ENCODE measurements at places on chromosomes 2 and 18.

- DNase-seq = no peak
These were observed 362.0 kb upstream of the KYNU start for GRCh38 chr2:142515493-142515892.

- DNase-seq = no peak
These were observed 5.2 kb upstream of the TMEM177 start for GRCh38 chr2:119673796-119674195.

GRCh38 chr18:42784632-42785031 lies 330.9 kb downstream of the RIT2 start:
- DNase-seq = no peak

DNA sequence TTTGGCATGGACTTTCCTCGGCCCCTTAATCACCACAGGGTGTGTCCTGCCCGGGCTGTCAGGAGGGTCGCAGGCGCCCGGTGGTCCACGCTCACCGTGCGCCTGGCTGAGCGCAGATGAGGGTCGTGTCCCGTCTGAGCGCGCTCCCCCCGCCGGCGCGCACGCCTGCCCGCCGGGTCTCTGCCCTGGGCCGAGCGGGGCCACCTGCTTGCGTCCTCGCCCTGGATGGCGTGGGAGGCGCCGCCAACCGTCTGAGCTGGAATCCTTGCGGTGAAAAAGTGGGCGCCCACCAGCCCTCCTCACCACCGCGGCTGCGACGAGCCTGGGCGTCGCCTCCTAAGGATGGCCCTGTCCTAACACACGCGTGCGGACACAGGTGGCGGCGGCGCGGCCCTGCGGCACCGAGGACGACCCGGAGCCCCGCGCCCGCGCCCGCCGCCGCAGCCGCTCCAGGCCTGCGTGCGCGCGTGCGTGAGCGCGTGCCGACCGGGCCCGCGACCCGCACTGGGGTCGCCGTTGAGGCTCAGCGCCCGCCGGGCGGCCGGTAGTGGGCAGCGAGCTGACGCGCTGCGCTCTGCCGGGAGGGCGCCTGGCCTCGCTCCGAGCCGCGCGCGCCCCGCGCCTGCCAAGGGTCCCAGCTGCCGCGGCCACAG lies 126.6 kb downstream of the ARHGEF4 start:
- no peak for DNase-seq

DNA sequence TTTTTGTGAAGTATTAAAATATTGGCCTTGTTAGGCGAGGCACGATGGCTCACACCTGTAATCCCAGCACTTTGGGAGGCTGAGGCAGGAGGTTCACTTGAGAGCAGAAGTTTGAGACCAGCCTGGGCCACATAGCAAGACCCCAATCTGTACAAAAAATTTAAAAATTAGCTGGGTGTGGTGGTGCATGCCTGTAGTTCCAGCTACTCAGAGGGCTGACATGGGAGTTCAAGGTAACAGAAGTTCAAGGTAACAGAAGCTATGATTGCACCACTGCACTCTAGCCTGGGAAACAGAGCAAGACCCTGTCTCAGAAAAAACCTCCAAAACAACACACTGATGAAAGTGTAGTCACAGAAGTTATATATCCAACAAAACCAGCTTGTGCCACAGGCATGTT lies 39.8 kb downstream of the IMPA2 start:
- DNase-seq = no peak

DNA sequence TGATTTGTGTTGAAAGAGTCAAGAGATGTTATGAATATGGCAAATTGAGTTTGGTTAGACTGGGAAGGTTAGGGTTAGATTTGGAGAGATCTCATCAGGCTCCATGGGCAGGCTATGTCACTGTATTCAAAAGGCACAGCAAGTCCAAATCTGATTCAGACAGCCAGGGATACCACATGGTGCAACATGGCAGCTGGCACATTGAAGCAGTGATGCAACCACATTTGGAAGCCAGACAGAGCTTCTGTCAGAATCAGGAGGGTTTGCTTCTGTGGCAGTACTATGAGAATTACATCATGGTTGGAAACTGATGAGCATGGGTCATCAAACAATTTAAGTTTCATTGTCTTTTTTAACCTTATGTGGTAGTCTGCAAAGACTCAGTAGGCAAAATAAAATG lies 772.2 kb downstream of the SUCLG1 start:
- DNase-seq = no peak

GRCh38 chr2:3405876-3406275 lies 26.4 kb downstream of the TRAPPC12 start:
- DNase-seq = no peak

- no peak for DNase-seq
These were observed 10.3 kb downstream of the ITGA6 start for GRCh38 chr2:172437419-172438341.

- no peak for DNase-seq
These were observed 47.1 kb upstream of the CCBE1 start for GRCh38 chr18:59744271-59744721.

DNA sequence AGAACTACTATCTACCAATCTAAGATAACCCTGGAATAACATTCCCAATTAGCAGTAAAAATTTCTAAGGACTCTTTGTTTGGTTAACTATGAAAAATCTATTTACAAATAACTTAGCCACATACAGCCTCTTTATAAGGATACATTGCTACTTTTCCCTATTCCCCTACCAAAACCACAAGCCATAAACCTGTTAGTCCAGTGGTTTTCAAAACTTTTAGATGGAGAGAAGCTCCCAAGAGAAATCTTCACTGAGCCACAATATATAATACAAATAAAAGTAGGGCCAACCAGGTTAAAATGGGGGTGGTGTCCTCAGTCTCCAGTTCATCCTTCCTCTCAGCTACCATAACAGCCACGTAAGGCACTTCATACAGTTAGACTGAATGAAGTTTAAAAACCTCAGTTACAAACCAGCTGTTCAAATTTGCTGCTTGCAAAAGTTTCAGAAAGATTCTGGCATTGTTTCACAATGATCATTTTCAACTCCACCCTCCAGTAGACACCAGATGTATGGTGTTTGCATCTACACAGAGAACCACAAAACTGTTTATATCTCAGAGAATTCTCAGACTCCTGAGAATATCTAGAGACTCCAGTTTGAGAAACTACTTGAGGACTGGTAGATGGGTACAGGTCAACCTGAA lies 26.0 kb downstream of the SOS1 start:
- no peak for DNase-seq

DNA sequence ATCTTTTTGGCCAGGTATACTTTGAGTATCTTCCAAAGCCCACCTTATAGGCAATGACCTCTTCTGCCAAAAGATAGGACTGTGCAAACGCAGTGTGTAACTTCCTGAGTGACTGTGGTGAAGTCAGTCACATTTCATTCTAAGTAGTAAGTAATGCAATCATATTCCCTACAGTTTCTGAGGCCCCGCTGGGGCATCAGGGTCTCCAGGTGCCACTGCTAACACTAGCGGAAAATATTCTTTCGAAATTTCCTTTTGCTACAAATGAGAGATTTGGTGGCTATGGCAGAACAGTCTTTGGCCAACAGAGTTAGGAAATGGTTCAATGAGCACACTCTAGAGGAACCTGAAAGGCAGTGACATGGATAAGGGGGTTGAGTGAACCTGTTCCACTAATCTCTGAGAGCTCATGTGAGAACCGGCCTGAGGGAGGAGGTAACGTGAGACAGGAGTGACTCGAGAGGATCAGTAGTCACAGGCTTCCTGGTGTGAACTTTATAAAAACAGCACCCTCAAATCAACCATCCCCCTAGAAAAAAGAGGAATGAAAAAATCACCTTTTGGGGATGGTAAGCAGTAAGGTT lies 102.6 kb upstream of the LPIN2 start:
- DNase-seq = no peak

- peak; percentile 55 for DNase-seq
These were observed 337.6 kb upstream of the FIGN start for GRCh38 chr2:164073101-164074074.

DNA sequence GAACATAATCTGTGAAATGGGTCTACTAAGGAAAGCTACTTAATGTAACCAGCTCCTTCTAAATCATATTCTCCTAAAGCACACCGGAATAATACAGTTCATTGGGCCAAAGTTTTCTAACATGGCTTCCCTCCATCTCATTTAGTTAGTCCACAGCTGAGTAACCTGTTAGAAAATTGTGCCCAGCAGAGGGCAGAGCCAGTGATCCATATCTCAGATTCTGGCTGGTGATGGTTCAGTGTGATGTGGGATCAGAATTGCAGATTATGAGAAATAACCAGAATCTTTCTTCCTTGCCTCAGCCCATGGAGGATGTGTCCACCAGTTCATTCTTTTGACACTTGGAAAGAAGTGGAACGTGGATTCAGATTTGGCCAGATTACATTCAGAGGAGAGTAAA lies 9.4 kb upstream of the CTLA4 start:
- no peak for DNase-seq

GRCh38 chr2:168583710-168584521 lies 127.8 kb downstream of the CERS6 start:
- peak; percentile 14 for DNase-seq

DNA sequence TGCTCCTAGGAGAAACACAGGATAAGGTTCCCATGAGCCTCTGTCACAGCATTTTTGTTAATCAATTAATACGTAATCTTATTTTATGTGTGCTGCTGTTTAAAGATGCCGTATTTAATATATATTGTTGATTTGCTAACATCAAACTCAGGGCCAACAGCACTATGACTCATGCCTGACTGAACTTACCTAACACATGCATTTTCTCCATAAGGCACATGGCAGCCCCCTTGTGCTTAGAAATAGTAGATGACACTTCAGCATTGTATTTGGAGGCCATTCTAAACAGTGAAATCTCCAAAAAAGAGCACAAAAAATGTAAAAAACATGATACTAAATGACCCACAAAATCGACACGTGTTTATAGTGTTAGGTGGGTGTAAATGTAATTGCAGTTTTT lies 314.8 kb downstream of the MYCN start:
- no peak for DNase-seq

GRCh38 chr2:8884812-8885211 lies 47.4 kb upstream of the KIDINS220 start:
- no peak for DNase-seq

DNA sequence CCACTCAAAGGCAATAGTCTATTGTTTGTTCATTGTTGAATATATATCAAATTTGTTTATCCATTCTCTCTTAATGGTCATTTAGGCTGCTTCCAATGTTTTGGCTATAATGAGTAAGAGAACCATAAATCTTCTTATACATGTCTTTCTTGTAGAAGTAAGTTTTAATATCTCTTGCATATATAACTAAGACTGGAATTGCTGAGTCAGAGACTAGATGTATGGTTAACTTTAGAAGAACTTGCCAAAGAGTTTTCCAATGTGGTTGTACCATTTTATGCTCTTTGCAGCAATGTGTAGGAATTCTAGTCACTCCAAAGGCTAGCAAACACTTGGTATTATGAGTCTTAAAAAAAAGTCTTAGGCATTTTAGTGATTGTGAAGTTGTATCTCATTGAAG lies 610.0 kb upstream of the GCFC2 start:
- no peak for DNase-seq

DNA sequence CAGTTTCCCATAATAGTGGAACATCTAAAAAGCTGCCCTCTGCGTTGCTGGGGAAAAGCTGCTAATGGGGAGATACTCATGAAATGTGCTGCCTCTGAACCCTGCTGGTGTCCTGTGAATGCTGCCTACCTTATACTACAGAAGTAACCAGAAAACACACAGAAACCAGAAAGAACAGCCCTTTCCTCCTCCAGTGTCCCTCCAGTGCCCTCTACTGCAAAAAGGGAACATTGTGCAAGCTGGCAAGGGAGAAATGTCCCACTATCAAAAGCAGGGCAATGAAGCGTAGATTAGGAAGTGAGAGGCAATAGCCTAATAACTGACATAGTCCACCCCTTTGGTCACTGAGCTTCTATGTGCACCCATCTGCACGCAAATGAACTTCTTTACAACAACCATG lies 162.7 kb upstream of the ETAA1 start:
- no peak for DNase-seq

- no peak for DNase-seq
These were observed 26.5 kb downstream of the AQP12B start for GRCh38 chr2:240655931-240656886.

GRCh38 chr18:59357928-59358327 lies 1.1 kb downstream of the LMAN1 start:
- no peak for DNase-seq

- peak; percentile 79 for DNase-seq
These were observed at the start of gene MSL3B for GRCh38 chr2:233867993-233868532. MSL3B (minus strand) TSS chr2:233868386.

DNA sequence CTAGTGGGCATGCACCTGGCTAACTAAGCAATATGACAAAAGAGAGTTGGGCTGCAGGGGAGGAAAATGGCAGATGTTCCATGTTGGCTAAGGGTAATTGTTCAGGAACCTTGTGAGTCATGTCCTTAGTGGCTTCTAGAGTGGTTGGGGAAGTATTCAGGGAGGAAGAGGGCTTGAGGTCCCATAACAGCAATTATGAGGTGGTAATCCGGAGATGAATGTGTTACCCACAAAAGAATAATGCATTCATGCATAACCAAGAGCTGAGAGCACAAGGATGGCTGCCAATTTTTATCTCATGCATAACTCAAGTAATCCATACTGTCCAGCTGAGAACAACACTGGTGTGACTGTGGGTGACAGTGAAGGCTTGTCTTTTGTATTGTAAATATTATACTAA lies 42.9 kb downstream of the TMEFF2 start:
- peak; percentile 94 for DNase-seq

DNA sequence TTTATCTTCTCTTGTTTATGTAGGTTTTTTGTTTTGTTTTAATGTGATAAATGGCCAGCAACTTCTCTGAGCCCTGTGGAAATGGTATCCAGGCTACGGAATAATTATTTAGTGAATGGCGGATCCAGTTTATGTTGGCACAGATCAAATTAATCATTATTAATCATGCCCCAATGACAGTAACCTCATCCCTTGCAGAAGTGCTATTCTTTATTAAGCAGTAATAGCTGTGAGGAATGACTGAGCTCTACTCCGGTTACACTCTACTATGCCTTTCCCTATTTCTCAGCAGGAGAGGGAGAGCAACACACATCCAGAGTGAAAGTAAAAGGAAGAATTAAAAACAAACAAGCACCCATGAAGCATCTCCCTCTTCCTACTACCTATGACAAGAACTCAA lies 84.8 kb downstream of the SETBP1 start:
- no peak for DNase-seq

DNA sequence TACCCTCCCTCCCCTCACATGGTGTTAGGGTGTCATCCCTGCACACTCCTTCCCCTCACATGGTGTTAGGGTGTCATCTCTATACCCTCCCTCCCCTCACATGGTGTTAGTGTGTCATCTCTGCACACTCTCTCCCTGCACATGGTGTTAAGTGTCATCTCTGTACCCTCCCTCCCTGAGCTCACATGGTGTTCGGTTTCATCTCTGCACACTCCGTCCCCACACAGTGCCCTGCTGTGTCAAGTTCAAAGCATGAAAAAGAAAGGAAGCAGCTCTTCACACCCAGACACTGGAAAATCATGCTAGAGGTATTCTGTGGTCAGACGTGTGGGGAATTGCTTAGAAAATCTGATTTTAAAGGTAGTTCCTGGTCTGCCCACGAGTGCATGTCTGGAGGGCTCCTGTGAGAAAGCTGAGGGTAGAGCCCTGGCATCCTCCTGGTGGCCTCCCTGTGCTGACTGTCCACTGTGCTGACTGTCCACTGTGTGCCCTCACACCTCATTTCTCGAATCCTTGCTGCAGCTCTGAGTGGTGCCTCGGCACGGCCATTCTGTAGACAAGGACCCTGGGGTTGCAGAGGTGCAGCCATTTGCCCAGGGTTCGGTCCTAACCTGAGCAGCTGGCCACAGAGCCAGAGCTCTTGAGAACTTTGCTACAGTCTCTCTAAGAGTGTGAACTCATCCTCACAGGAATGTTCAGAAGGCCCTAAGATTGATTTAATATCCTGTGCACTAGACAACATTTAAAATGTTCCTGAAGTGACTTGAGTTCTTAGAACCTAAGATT lies 69.1 kb upstream of the NFATC1 start:
- DNase-seq = no peak

- peak; percentile 72 for DNase-seq
These were observed 311.8 kb downstream of the LNPK start for GRCh38 chr2:175690113-175690837.

All from NCI-H345 (cell line).